ENCODE measurements at places on chromosomes 12 and 14. TPM values are rescaled to one million over a fixed set of nuclear protein-coding genes. Genes with fewer than 3 reads are reported as not detected.
A peak's percentile ranks its signal among the peaks of the same experiment; 100 is the strongest.

Gene SMIM41
- total RNA-seq = 6.6 TPM

Gene LMO3
- 7.2 TPM for total RNA-seq

Gene KCNC2
- not detected for total RNA-seq

Gene PPFIA2
- 6.6 TPM for total RNA-seq

Gene BICDL1
- 17.3 TPM for total RNA-seq

Gene FOXM1
- total RNA-seq = 6.4 TPM

Gene SENP1
- 37.1 TPM for total RNA-seq

Gene RERGL
- not detected for total RNA-seq

Gene AQP2
- total RNA-seq = not detected

DNA sequence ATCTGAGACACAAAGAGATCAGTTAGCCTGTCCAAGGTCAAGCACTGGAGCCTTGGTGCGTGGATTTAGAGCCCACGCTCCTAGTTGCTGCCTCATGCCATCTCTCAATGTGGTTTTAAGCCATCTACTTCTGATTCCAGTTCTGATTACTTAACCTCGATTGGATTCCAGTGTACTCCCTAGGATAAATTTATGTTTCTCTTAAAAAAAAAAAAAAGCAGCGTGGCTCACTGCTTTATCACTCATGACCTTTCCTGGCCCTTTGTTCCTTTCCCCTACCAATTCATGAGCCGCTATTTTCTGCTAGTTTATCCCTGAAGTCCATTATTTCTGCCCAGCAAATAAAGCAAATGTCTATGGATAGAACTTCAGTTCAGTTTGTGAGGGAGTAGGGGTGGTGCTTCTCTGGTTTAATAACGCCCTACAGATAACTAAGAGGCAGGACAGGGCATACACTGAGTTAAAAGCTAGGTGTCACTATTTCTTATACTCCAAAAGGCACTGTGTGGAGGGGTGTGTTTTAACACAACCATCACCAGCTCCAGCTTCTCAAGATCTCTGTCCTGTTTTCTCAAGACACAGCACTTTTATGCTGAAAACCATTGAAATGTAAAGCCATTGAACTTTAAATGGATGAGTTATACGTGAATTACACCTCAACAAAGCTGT lies 9.8 kb upstream of the PARP11 start:
- no peak for DNase-seq

DNA sequence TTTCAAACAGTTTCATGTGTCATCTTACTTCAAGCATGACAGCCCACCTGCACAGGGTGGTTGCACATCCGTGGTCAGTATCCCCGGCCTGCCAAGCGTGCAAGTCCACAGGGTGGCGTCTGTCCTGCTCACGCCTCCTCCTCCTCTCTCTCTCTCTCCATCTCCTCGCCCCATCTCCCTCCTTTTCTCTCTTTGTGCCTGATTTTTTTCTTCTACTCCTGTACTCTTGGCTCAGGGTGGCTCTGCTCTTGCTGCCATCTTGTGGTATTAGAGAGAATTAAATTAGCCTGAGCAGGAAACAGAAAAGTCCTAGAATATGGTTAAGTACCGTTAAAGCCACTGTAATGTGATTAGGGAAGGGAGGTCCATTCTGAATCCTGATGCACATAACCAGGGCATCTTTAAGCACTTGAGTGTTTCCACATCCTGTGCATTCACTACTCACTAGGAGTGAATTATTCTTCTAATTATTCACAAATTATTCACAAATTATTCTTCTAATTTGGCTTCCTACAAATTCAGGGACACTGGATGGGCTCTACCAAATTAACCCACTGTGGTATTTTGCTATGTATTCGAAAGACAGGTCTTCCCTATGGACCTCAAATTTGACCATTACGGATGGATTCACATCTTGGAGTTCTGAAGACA lies 25.5 kb upstream of the DTX1 start:
- peak; percentile 22 for DNase-seq

- no peak for DNase-seq
Observed at GRCh38 chr14:24693983-24694382, 60.0 kb upstream of the GZMB start.

- no peak for DNase-seq
Observed at GRCh38 chr12:1657688-1658087, 28.7 kb downstream of the WNT5B start.

DNA sequence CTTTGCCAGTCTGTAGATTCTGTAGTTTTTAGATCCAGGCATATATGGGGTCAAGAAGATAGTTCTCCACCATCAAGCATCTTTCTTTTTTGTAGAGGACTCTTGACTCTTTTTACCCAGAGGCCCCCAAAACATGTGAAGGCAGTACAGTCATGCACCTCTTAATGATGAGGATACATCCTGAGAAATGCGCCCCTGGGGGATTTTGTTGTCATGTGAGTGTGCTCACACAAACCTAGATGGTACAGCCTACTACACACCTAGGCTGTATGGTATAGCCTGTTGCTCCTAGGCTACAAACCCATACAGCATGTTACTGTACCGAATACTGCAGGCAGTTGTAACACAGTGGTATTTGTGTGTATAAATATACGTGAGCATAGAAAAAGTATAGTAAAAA lies 23.0 kb downstream of the EVL start:
- no peak for DNase-seq

DNA sequence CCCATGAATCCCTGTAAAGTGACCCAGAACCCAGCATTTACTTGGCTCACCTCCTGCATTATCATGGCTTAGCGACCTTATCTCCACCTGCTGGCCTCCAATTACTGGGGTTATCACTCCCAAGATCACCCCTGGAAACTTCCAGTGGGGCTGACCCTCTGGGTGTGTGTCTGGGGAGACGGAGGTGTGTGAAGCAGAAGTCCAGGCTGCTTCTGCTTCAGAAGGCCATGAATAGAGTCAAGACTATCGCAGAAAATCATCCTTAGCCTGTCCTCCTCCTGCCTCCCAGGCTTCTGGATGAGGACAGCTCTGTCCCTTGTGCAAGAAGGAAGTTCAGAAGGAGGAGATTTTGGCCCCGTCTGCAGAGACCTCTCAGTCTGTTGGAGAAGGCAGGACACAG lies 408 bp upstream of the KRT72 start:
- DNase-seq = no peak

DNA sequence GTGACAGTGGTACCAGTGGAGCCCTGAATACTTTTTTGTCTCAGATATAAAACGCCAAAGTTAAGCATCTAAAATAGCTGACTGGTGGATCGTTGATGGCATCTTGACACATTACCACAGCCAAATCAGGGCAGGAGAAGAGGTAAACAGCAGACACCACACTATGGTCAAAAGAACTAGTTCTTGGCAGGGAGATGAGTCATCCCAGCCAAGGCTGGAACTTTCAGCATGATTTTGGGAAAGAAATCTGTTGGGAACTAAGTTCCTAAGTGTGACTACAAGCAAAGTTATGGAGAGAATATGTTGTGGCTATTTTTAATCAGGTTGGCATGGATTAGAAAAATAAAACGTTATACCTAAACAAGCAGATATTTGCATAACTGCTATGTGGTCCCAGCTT lies 36.9 kb downstream of the LGR5 start:
- DNase-seq = no peak

GRCh38 chr12:86193931-86194330 lies 62.3 kb downstream of the MGAT4C start:
- DNase-seq = no peak

DNA sequence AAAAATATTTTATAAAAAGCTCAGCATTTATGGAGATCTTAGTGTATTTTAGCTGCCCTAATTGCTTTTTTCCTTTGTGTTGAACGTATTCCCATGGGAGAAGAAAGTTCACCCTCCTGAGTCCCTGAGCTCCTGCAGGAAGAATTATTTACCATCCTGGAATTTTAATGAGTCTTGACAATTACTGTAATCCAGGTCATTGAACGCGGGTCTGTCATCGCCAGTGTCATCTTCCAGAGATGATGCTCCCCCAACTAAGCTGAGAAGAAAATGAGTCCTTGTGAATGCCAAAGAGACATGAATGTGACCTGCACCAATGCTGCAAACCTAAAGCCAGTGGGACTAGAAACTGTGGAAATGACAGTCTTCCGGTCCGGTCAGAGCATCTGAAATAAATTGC lies 129.5 kb downstream of the FBXL14 start:
- DNase-seq = no peak

- no peak for DNase-seq
Observed at GRCh38 chr12:78260976-78261375, 430.3 kb downstream of the NAV3 start.

DNA sequence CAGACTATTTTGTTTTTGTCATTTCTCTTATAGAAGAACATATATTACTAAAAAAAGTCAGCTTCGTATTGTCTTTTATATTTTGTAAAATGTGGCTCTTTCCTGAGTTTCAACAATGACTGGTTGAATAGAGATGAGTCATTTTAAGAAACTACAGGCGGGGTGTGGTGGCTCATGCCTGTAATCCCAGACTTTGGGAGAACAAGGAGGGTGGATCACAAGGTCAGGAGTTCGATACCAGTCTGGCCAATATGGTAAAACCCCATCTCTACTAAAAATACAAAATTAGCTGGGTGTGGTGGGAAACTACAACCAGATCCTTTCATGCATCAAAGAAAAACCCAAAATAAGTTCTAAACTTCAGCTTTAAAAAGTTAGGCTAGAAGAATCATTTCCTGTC lies 28.8 kb downstream of the HECTD4 start:
- DNase-seq = no peak

DNA sequence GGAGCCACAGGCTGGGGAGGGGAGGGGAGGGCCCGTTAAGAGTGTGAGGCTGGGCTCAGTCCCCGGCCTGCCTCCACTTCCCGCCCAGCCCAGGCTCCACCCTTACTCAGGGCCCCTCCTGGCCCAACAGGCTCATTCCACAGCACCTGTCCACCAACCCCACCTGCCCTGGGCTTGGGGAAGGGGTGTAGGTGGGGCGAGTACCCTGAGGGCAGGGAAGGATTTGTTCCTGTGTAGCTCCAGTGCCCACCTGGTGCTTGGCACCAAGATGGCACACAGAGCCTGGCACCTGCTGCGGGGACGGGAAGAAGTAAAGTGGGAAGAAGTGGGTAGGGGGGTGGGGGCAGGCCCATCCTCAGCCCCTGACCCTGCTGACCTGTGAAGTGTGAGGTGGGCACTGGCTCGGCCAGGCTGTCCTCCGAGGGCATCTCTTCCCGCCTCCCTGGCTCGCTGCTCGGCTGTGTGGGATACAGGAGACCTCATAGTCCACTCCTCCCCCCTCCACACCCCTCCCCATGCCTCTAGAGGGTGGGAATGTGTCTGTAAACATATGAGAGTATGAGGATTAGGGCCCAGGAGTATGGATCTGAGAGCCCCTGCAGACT lies 35.1 kb downstream of the NCKAP5L start:
- no peak for DNase-seq

GRCh38 chr14:29687866-29688265 lies 239.8 kb downstream of the PRKD1 start:
- no peak for DNase-seq

DNA sequence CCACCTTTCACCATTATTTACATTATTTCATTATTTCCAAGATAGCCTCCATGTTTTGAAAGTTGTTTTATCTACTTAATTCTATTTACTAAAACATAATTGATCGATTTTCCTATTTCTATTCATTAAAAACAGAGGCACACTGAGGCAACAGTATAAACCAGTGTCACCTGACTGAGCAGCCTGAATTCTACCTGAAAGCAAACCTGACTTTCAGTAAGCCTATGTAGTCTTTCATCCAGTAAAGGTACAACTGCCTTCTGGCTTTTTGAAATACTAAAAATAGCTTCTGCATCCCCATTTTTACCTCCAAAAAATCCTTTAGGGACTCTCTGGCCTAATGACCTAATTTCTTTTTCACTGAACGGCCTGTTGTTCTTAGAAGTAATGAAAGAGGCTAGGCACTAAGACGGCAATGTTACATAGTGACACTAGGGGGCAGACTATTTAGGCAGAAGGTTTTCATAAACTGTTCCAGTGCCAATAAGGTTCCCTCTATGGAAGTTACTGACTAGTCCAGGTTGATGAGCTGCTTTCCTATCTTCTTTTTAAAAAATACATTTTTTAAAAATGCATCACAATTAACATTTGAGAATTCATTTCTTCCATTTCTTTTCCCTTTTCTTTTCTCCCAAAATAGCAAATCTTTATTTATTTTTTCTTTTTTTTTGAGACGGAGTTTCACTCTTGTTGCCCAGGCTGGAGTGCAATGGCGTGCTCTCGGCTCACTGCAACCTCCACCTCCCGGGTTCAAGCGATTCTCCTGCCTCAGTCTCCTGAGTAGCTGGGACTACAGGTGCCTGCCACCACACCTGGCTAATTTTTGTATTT lies 17.5 kb downstream of the ANAPC5 start:
- DNase-seq = no peak

- DNase-seq = no peak
Observed at GRCh38 chr14:81771651-81772275, 238.1 kb upstream of the SEL1L start.

- no peak for DNase-seq
Observed at GRCh38 chr14:99725774-99726537, 41.9 kb downstream of the CYP46A1 start.

GRCh38 chr12:58833853-58834252 lies 86.5 kb downstream of the LRIG3 start:
- DNase-seq = no peak

DNA sequence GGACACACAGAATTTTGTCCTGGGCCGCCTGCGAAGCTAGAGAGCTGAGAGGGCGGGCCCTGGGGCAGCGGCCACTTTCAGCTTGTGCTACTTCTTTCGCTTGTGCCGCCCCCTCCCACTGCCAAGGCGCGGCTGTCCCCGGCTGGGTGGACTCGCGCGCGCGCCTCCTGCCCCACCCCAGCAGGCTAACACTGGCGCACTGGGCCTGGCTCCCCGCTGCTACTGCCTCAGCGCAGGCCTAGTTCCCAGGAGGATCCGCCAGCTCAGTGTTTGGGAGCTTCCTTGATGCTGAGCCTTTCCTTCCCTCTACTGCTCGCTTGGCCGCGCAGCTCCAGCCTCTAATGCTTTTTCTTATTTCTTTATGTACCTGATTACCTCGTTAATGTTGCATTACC lies 27.4 kb upstream of the METAP2 start:
- no peak for DNase-seq

- DNase-seq = peak; percentile 79
Observed at GRCh38 chr14:93150227-93151208, 34.2 kb downstream of the MOAP1 start.

- DNase-seq = no peak
Observed at GRCh38 chr12:109961201-109961600, 35.0 kb downstream of the GIT2 start.

DNA sequence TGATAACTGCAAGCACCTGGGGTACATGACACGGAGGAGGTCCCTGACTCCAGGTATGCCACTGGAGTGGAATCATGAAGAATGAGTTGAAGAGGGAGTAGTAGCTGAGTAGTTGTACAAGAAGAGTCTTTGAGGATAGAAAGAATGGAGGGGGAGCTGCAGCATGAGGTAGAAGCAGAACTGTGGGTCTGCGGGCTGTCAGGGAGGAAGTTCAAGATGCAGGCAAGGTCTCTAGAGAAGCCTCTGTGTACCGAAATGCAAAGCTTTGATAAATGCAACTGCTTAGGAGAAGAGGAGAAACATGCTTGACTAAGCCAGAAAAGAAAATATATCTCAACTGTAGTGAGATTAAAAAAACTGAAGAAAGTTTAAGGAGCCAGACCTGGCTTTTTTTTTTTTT lies 91.5 kb downstream of the CPNE8 start:
- DNase-seq = no peak

GRCh38 chr14:104444159-104445030 lies 135.2 kb upstream of the C14orf180 start:
- DNase-seq = peak; percentile 18
